ENCODE measurements at places on chromosomes 13 and 19. TPM values are rescaled to one million over a fixed set of nuclear protein-coding genes. Genes with fewer than 3 reads are reported as not detected.

The ZNF541 gene
- total RNA-seq, result not detected

The PCP2 gene
- total RNA-seq, result not detected

The ZNF230 gene
- total RNA-seq, result 2.0 TPM

The SUGP1 gene
- total RNA-seq, result 63.9 TPM

The CGB5 gene
- total RNA-seq, result not detected

The ZNF283 gene
- 10.3 TPM for total RNA-seq

The IFNL1 gene
- not detected for total RNA-seq

The IL11 gene
- 27.7 TPM for total RNA-seq

The TINCR gene
- total RNA-seq, result 0.24 TPM

The TMEM272 gene
- not detected for total RNA-seq

The UHRF1 gene
- 99.7 TPM for total RNA-seq

The MAP2K2 gene
- 145 TPM for total RNA-seq

The EPS8L1 gene
- 4.6 TPM for total RNA-seq

The SEMA6B gene
- 27.4 TPM for total RNA-seq

The PSG11 gene
- not detected for total RNA-seq

The CPB2 gene
- not detected for total RNA-seq

The SNRNP70 gene
- total RNA-seq, result 344 TPM

The BICRA gene
- total RNA-seq, result 3.8 TPM

The ATP4B gene
- total RNA-seq, result not detected

The CYP2A7 gene
- total RNA-seq, result not detected

The IL12RB1 gene
- total RNA-seq, result 0.48 TPM

The PNMA8A gene
- 27.8 TPM for total RNA-seq

The RPL21 gene
- 630 TPM for total RNA-seq

The ZNF780B gene
- 15.1 TPM for total RNA-seq

The SHD gene
- total RNA-seq, result not detected

The EXOC3L2 gene
- 0.72 TPM for total RNA-seq

The ACTMAP gene
- total RNA-seq, result 2.2 TPM

The FFAR1 gene
- total RNA-seq, result 0.16 TPM

The MAST1 gene
- total RNA-seq, result 0.45 TPM

The ZNF763 gene
- total RNA-seq, result 0.42 TPM

The MAG gene
- not detected for total RNA-seq

The GPR183 gene
- total RNA-seq, result not detected

The R3HDM4 gene
- total RNA-seq, result 24.9 TPM

The UBL5 gene
- total RNA-seq, result 429 TPM

The CYP2F1 gene
- not detected for total RNA-seq

The C5AR1 gene
- total RNA-seq, result 0.64 TPM

The ANKRD10 gene
- 130 TPM for total RNA-seq

The KLK1 gene
- total RNA-seq, result not detected

The PRRG2 gene
- 0.74 TPM for total RNA-seq

The AKAP11 gene
- total RNA-seq, result 10.9 TPM

The PCDH17 gene
- 8.1 TPM for total RNA-seq

The MAP1S gene
- total RNA-seq, result 42.6 TPM

The IGFL3 gene
- not detected for total RNA-seq

The FBN3 gene
- not detected for total RNA-seq
